ENCODE measurements at places on chromosomes 2 and 18.
A peak's percentile ranks its signal among the peaks of the same experiment; 100 is the strongest.

DNA sequence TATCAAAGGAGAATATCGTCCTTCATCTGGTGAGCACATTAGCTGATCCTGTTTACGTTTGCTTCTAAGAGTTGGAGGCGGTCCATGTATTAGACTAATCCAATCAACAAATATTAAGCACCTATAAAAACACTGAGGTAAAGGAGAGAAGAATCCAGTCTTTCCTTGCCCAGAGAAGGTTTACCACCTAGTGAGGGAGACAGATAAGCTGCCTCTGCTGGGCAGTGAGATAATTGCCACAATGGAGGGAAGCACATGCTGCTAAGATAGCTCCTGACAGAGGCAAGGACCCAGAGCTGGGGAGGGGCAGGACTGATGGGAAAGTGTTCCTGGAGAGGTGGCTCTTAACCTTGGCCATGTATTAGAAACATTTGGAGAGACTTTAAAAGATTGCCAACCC, 36.7 kb upstream of the ST8SIA5 start:
- DNase-seq = no peak

DNA sequence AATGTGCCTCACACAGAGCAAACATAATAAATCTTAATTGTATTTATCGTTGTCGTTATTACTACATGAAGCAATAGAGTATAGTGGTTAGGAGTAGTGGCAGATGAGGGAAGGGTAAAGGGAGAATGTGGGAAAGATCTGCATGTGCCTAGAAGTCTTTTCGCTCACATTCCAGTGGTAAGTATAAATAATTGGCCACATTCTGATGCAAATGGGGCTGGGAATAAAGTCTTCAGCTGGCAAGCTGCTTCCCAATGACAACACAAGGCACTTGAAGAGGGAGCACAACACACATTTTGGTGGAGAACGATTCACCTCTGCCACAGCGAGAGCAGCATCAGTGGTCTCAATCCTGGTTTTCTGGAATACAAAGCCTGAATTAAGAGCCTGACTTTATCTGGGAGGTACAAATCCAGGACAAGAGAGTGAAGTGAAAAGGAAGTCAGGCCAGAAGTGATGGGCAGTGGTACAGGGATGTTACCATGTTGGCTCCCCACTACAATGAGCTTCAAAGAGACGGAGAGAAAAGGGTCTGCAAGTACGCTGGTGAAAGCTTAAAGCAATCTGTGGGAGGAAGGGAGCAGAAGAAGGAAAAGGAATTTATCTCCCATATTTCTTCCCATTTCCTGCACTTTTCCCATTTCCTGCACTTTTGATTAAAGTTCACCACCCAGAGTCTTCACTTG, 112.3 kb downstream of the ARHGAP15 start:
- DNase-seq = no peak

DNA sequence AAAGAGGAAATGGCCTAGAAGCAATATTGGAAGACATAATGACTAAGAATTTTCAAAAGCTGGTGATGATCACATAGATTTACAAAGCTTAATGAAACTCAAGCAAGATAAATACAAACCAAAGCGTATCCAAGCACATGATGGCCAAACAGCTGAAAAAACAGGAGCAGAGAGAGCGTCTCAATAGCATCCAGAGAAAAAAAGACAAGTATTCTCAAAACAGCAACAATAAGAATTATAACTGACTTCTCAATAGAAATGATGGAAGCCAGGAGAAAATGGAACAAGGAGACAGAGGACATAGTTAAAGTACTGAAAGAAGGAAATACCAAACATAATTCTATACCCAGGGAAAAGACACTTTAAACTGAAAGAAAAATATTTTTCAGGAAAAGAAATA, 437.2 kb upstream of the TNP1 start:
- DNase-seq = no peak

DNA sequence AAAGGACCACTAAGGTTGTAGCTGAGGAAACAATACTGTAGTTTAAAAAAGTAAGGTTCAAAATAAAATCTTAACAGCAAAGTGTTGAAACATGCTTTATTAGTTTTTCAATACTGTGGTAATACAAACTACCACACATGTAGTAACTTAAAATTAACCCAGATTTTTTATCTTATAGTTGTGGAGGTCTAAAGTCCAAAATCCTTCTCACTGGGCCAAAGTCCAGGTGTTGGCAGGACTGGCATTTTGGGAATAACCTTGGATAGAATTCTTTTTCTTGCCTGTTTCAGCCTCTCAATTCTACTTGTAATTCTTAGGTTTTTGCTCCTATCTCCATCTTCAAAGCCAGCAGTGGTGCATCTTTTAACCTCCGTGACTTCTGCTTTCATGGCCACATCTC, 942.0 kb downstream of the TSN start:
- no peak for DNase-seq

- DNase-seq = no peak
These were observed 285.1 kb downstream of the TMX3 start for GRCh38 chr18:68429841-68430240.

GRCh38 chr2:179726461-179727180, 134.8 kb downstream of the ZNF385B start:
- no peak for DNase-seq

DNA sequence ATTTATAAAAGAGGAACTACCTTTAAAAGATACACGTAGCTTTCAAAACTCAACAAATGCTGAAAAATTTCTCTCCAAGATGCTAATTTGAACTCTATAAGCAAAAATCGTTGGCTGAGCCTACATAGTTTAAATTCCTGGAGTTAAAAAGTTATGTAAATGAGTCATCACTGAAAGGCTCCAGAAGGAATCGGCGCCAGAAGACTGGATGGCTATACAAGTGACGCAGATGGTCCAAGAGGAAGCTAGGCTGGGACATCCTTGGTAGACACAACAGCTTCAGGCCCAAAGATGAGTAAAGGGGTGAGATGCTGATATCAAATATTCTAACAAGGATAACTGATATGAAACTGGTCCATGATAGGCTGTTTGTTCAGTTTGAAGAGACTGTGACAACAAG, 22.8 kb upstream of the DNAH6 start:
- no peak for DNase-seq

DNA sequence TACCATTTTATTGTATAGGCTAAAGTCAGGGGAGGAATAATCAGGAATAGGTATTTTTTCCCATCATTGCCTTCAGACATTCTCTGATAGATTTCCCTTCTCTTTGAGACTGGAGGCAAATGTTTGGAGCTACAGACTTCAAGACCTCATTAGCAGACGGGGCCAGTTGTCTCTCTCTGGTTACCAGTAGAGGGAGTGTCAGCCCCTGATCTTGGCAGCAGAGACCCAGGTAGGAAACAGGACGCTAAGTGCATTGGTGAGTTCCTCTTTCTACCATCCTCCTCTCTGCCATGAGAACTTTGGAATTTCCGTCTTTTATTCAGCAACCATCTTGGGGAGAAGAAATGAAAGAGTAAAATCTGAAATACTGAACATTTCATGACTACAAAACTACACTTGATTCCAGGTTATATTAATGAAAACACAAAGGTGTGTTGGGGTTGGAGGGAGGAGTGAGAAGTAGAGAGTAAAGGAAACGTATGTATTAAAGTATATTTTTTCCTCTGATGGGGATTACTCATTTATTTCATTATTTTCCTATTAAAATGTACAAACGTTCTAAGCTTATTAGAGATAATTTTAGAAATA, 186.2 kb upstream of the GCFC2 start:
- peak; percentile 80 for DNase-seq

- DNase-seq = no peak
These were observed 304.9 kb downstream of the STK39 start for GRCh38 chr2:167942366-167943081.

DNA sequence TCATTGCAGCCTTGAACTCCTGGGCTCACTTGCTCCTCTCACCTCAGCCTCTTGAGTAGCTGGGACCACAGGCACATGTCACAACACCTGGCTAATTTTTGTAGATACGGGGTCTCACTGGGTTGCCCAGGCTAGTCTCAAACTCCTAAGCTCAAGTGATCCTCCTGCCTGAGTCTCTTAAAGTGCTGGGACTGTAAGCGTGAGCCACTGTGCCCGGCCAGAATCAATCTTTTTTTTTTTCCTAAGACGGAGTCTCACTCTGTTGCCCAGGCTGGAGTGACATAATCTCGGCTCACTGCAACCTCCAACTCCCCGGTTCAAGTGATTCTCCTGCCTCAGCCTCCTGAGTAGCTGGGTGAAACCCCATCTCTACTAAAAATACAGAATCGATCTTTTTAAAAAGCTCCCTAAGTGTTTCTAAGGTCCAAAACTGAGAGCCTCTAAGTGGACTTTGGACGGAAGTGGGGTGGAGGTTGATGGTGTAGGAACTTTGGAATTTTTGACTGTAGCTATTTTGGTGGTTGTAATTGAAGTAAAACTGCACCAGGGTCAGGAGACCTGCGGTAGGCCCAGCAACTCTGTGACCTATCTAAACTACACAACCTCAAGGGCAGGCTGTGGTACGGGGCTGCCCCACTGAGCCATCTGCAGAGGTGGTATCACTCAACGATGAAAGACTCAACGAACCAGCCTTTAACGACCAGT, 82.9 kb downstream of the POLR1A start:
- DNase-seq = no peak

DNA sequence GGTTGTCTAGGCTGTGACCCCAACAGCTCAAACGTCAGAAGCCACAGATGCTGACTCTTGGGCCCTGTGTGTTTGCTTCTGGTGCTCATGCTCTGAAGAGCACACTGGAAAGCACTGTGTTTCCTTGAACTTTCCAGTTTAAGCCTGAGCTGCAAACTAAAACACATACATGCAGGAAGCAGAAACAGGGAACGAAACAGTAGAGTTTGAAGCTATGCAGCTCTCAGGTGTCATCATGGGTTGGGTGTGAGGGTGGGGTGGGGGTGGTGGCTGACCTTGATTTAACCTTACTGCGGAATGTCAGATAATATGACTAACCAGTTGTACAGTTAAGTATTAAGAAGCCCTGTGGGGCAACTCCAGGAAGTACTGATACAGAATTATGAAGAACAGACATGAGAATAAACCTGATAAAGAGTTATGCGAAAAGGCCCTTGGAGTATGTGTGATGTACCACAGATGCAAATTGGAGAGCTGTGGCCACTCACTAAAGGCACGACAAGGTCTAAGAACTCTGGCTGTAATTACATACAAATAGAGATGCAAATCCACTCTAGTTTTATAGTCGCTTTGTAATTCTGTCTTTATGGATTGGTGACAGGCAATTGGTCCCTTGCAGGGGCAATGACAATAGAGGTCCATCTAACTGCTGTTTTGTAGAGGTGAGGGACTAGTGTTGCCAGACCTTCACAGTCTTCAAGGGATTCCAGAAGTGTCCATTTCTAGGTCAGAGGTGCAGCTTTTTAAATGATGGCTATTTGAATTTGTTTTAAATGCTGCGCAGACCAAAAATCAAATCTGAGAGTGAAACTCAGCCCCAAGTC, 273.1 kb downstream of the NAPG start:
- no peak for DNase-seq

GRCh38 chr2:186610785-186611184, 20.9 kb downstream of the ITGAV start:
- DNase-seq = no peak

DNA sequence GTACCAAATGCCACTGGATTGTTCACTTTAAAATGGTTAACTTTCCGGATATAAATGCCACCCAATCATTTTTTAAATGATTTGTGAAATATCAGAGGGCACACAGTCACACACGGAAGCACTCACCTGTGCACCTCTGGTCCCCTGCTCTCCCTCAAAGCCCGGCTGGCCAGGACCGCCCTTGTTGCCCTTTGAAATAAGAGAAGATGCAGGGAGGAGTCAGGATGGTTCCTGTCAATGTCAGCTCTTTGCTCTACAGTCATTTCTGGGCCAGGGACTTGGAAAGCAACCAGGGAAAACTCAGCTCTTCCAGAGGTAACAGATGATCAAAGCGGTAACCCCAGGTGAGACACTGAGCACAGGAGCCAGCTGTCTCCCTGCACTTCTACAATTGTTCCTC, 60.7 kb downstream of the COL6A3 start:
- no peak for DNase-seq

DNA sequence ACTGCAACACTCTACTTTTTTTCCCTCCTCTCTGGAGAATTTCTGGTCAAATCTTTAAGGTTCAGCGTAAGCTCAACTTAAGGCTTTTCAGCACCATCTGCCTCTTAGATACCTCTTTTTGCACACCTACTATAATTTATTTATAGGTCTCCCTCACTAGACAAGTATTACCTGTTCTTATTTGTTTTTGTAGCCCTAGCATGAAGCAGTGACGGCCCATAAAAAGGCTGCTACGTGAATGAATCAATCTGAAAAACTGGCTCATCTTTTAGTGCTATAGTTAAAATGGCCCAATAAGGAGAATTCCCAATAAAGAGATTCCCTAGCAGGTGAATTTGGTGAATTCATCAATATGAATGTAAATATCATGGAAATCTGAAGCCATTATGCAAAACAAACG, 6.5 kb downstream of the RNF149 start:
- DNase-seq = no peak

GRCh38 chr18:46748466-46748865, 8.4 kb downstream of the ST8SIA5 start:
- no peak for DNase-seq

DNA sequence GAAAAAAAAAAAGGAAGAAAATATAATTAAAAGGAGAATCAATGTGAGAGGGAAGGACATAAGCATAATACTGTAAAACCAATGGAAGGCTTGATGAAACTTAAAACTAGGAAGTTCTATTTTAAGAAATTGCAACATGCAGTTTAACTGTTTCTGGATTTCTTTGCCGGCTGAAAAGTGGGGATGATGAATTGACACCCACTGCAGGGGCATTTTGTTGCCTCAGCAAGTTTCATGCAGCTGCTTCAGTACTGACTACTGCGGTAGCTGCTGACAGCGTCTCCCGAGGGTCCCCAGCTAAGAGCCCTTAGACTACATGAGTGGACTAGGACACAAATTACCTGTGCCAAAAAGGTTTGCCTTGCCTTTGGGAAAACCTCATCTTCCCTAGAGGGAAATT, 69.2 kb downstream of the B3GNT2 start:
- no peak for DNase-seq

DNA sequence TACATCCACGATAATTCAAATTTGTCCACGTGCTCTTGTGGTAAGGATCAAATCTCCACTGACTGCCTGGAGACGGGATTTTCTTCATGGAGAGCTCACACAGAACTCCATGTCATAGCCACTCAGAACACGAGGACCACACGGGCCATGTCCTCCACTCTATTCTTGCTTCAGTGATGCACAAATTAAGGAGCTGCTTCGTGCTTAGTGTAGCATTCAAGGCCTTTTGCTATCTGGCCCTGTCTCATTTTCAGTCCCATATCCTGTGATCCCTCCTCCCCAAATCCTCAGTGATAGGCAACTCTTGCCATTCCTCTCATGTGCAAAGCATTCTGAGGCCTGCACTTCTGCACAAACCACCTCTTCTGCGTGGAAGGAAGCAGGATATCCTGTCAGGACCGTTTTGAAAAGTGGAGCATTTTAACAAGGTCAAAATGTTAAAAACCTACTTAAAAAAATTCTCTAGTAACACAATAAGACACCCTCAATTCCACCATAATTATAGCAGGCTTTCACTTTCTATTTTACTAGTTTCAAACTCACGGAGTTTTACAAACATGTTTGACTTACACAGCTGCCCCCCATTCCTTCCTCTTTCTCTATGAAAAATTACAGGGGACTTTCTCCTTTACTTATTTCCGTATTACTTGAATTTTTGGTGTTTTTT, 35.2 kb downstream of the ST3GAL5 start:
- no peak for DNase-seq

GRCh38 chr2:223060201-223060825, 8.3 kb downstream of the KCNE4 start:
- DNase-seq = no peak
